ENCODE measurements at places on chromosomes 1 and 21. TPM values are rescaled to one million over a fixed set of nuclear protein-coding genes. Genes with fewer than 3 reads are reported as not detected.

Gene DDAH1
- 63.7 TPM for total RNA-seq

Gene CHD5
- total RNA-seq, result under 0.01 TPM

Gene CFAP74
- total RNA-seq, result not detected

Gene KRTAP13-2
- total RNA-seq, result not detected

Gene EFNA3
- total RNA-seq, result 3.6 TPM

Gene AJAP1
- total RNA-seq, result not detected

Gene H3-3A
- total RNA-seq, result 233 TPM

Gene SLC22A15
- 0.10 TPM for total RNA-seq

Gene COL16A1
- total RNA-seq, result 0.86 TPM

Gene C1QB
- not detected for total RNA-seq

Gene TNNI3K
- total RNA-seq, result 0.10 TPM

Gene DIO1
- total RNA-seq, result not detected

Gene AMPD1
- not detected for total RNA-seq

Gene KMO
- not detected for total RNA-seq

Gene HOOK1
- under 0.01 TPM for total RNA-seq

Gene ALG14
- total RNA-seq, result 2.0 TPM

Gene TTC34
- total RNA-seq, result 0.10 TPM

Gene ERG
- total RNA-seq, result 170 TPM

Gene POFUT2
- total RNA-seq, result 34.0 TPM

Gene NCF2
- total RNA-seq, result 0.10 TPM

Gene FMO2
- total RNA-seq, result under 0.01 TPM

Gene COL6A1
- total RNA-seq, result 27.1 TPM

Gene BGLAP
- total RNA-seq, result 0.19 TPM

Gene LYPD8
- not detected for total RNA-seq

Gene RRAGC
- total RNA-seq, result 28.2 TPM

Gene MNDA
- total RNA-seq, result not detected

Gene GSTM5
- under 0.01 TPM for total RNA-seq

Gene HSD3B1
- not detected for total RNA-seq

Gene CD1B
- total RNA-seq, result not detected

Gene NPR1
- 11.7 TPM for total RNA-seq

Gene FCRL6
- not detected for total RNA-seq

Gene TMEM81
- total RNA-seq, result 1.3 TPM

Gene CHRM3
- 2.0 TPM for total RNA-seq

Gene CFAP141
- not detected for total RNA-seq

Gene MAN1C1
- 6.2 TPM for total RNA-seq

Gene TATDN3
- 9.8 TPM for total RNA-seq

Gene OR2L13
- not detected for total RNA-seq

Gene SV2A
- total RNA-seq, result 3.3 TPM

Gene NBPF6
- total RNA-seq, result not detected

Gene GPR25
- total RNA-seq, result not detected

Gene PDZK1
- 0.33 TPM for total RNA-seq

Gene FAM131C
- 0.38 TPM for total RNA-seq

Data from vein endothelial cell (primary cell).